Body of pancreas (tissue), 4 donors: ENCODE measurements at places on chromosomes 6 and 20. TPM values are rescaled to one million over a fixed set of nuclear protein-coding genes. Genes with fewer than 3 reads are reported as not detected.
A peak's percentile ranks its signal among the peaks of the same experiment; 100 is the strongest.

Gene HLA-DQB2
- total RNA-seq = not detected

Gene SLC35D3
- total RNA-seq = not detected

Gene PNPLA1
- not detected for total RNA-seq

Gene OR2J3
- not detected for total RNA-seq

Gene OARD1
- total RNA-seq = 15.0 TPM

Gene CST7
- total RNA-seq = 4.0 TPM

Gene OGFRL1
- 8.6 TPM for total RNA-seq

Gene GRM1
- not detected for total RNA-seq

Gene DPPA5
- not detected for total RNA-seq

Gene NOX3
- not detected for total RNA-seq

Gene POU5F1
- total RNA-seq = 4.9 TPM

Gene NOL4L
- 15.0 TPM for total RNA-seq

Gene GSTA2
- 76.1 TPM for total RNA-seq

Gene ZBTB46
- total RNA-seq = 5.4 TPM

Gene CRIP3
- total RNA-seq = not detected

Gene SYTL3
- 1.3 TPM for total RNA-seq

Gene TENT5A
- 8.2 TPM for total RNA-seq

Gene E2F1
- 0.66 TPM for total RNA-seq

Gene NNAT
- not detected for total RNA-seq

Gene SRSF12
- total RNA-seq = 0.52 TPM

Gene GPX5
- total RNA-seq = not detected

Gene RHAG
- total RNA-seq = not detected

Gene ZBTB12
- total RNA-seq = 2.1 TPM

Gene KIF6
- not detected for total RNA-seq

Gene COL9A3
- total RNA-seq = 25.2 TPM

GRCh38 chr6:16228709-16229665, 9.4 kb upstream of the GMPR start:
- H3K27me3 ChIP-seq = no peaks in the 10 kb centered on the region
- no peak overlapping the region for H3K4me3 ChIP-seq
- no peaks in the 10 kb centered on the region for H3K36me3 ChIP-seq
- H3K27ac ChIP-seq = no peak overlapping the region
- no peak for DNase-seq

DNA sequence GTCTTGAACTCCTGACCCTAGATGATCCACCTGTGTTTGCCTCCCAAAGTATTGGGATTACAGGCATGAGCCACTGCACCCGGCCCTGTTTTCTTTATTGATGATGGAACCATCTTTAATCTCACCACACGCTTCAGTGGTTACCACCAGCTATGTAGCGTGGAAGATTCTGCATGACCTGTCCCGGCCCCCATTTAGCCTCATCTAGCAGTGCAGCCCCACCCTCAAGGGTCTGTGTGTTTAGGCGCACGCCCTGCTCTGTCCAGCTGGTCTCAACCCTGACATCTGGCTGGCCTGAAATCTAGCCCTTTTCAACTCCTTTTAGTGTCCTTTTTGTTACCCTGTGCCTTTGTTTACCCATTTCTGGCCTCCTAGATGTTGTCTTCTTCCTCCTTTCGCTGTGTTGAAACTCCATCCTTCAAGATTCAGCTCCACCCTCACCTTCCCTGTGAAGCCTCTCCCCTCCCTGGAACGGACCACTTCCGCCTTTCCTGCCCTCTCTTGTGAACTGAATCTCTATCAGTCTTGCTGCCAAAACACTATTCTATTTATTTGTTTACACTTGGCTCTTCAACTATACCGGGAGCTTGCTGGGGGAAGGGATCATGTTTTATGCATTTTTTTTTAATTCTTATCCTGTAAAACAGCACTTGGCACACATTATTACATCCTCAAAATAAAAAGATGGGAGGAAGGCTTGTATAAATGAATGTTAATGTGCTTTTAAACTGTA, 101.0 kb upstream of the MTHFD1L start:
- H3K27me3 ChIP-seq = no peaks in the 10 kb centered on the region
- H3K36me3 ChIP-seq = no peaks in the 10 kb centered on the region
- H3K4me3 ChIP-seq = no peak overlapping the region
- no peak for DNase-seq

GRCh38 chr6:108733706-108734265, 114.4 kb upstream of the ARMC2 start:
- no peaks in the 10 kb centered on the region for H3K27me3 ChIP-seq
- no peaks in the 10 kb centered on the region for H3K36me3 ChIP-seq
- no peak for DNase-seq
- no peak overlapping the region for H3K4me3 ChIP-seq
- no peak overlapping the region for H3K27ac ChIP-seq

- no peak overlapping the region for H3K4me3 ChIP-seq
- H3K4me1 ChIP-seq = peaks cover 37% of the 10 kb centered on the region
- DNase-seq = no peak
- H3K27me3 ChIP-seq = no peaks in the 10 kb centered on the region
Observed at GRCh38 chr20:50136822-50137599, 16.5 kb downstream of the PEDS1 start.

- no peaks in the 10 kb centered on the region for H3K36me3 ChIP-seq
- H3K4me3 ChIP-seq = no peak overlapping the region
- peaks cover 5% of the 10 kb centered on the region for H3K4me1 ChIP-seq
- no peak overlapping the region for H3K27ac ChIP-seq
Observed at GRCh38 chr6:33692078-33692759, 19.3 kb downstream of the UQCC2 start.

- H3K27me3 ChIP-seq = no peaks in the 10 kb centered on the region
- no peak overlapping the region for H3K4me3 ChIP-seq
- H3K27ac ChIP-seq = no peak overlapping the region
- H3K4me1 ChIP-seq = peaks cover 6% of the 10 kb centered on the region
Observed at GRCh38 chr6:112237066-112237465, 17.3 kb downstream of the LAMA4 start.

- no peak overlapping the region for H3K27ac ChIP-seq
- DNase-seq = no peak
- no peaks in the 10 kb centered on the region for H3K4me1 ChIP-seq
- H3K36me3 ChIP-seq = no peaks in the 10 kb centered on the region
- no peak overlapping the region for H3K4me3 ChIP-seq
- H3K27me3 ChIP-seq = no peaks in the 10 kb centered on the region
Observed at GRCh38 chr6:148790817-148791216, 44.0 kb downstream of the UST start.

- H3K4me1 ChIP-seq = no peaks in the 10 kb centered on the region
- no peak for DNase-seq
- no peak overlapping the region for H3K4me3 ChIP-seq
- no peaks in the 10 kb centered on the region for H3K27me3 ChIP-seq
- H3K27ac ChIP-seq = no peak overlapping the region
Observed at GRCh38 chr6:154353626-154354025, 3.0 kb downstream of the IPCEF1 start.

GRCh38 chr6:142378138-142378875, 76.5 kb downstream of the ADGRG6 start:
- DNase-seq = no peak
- peak overlapping the region; percentile 20 for H3K27ac ChIP-seq
- H3K27me3 ChIP-seq = no peaks in the 10 kb centered on the region
- H3K4me3 ChIP-seq = no peak overlapping the region
- H3K36me3 ChIP-seq = no peaks in the 10 kb centered on the region

DNA sequence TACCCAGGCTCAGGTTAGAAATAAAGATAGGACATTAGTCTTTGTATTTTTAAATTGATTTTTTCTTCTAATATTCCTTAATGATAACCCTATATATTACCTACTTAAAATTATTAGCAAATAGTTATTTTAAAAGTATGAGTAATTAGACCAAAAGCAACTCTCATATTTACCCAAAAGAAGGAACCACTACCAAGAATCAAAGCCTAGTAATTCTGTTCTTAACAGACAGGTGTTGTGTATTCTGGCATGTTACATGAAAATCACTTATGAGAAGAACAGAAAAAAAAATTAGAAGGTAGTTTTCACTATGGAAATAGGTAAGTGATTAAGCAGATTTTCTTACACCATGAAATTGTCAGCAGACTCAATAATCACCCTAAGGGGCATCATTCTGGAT, 105.1 kb downstream of the ATG5 start:
- H3K36me3 ChIP-seq = no peaks in the 10 kb centered on the region
- H3K4me3 ChIP-seq = no peak overlapping the region
- H3K4me1 ChIP-seq = peaks cover 6% of the 10 kb centered on the region
- H3K27me3 ChIP-seq = no peaks in the 10 kb centered on the region
- no peak overlapping the region for H3K27ac ChIP-seq

- no peaks in the 10 kb centered on the region for H3K36me3 ChIP-seq
- no peaks in the 10 kb centered on the region for H3K4me1 ChIP-seq
- H3K4me3 ChIP-seq = no peak overlapping the region
- no peak overlapping the region for H3K27ac ChIP-seq
Observed at GRCh38 chr20:1034415-1034789, 32.3 kb upstream of the RSPO4 start.

- no peak overlapping the region for H3K4me3 ChIP-seq
- DNase-seq = no peak
- no peaks in the 10 kb centered on the region for H3K4me1 ChIP-seq
- no peak overlapping the region for H3K27ac ChIP-seq
Observed at GRCh38 chr6:12944001-12944400, 227.4 kb downstream of the PHACTR1 start.

GRCh38 chr6:21665110-21665391, 71.5 kb downstream of the SOX4 start:
- no peak overlapping the region for H3K27ac ChIP-seq
- H3K36me3 ChIP-seq = no peaks in the 10 kb centered on the region
- no peak for DNase-seq
- H3K4me1 ChIP-seq = peaks cover 31% of the 10 kb centered on the region

GRCh38 chr6:89050697-89051096, 29.9 kb upstream of the PNRC1 start:
- H3K36me3 ChIP-seq = no peaks in the 10 kb centered on the region
- H3K4me3 ChIP-seq = no peak overlapping the region
- peaks cover 20% of the 10 kb centered on the region for H3K4me1 ChIP-seq
- peak; percentile 46 for DNase-seq
- no peaks in the 10 kb centered on the region for H3K27me3 ChIP-seq

DNA sequence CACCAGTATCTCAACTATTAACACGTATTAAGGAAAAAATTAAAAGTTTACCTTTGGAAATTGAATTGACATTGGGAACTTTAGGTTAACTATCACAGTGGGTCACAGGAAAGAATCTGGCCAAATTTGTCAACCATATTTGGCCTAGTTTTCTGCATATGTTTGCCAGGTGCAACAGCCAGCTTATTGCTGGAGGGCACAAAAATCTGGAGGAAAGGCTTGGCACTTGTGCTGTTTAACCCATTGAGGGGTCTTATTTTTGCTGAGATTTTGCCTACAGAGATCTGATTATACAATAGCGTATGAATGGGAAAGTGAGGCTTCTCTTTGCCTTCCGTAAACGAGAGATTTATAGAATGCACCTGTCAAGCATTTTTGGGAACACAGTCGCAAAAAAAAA, 190.4 kb downstream of the PRL start:
- no peaks in the 10 kb centered on the region for H3K27me3 ChIP-seq
- no peak for DNase-seq
- H3K36me3 ChIP-seq = no peaks in the 10 kb centered on the region
- no peaks in the 10 kb centered on the region for H3K4me1 ChIP-seq

GRCh38 chr20:35638751-35639150, 23.1 kb downstream of the SPAG4 start:
- DNase-seq = no peak
- H3K4me1 ChIP-seq = peaks cover 10% of the 10 kb centered on the region
- H3K36me3 ChIP-seq = no peaks in the 10 kb centered on the region
- H3K27ac ChIP-seq = no peak overlapping the region
- H3K27me3 ChIP-seq = no peaks in the 10 kb centered on the region

- H3K27me3 ChIP-seq = no peaks in the 10 kb centered on the region
- no peaks in the 10 kb centered on the region for H3K36me3 ChIP-seq
- H3K27ac ChIP-seq = no peak overlapping the region
- no peak overlapping the region for H3K4me3 ChIP-seq
Observed at GRCh38 chr20:41586772-41587171, 31.4 kb downstream of the CHD6 start.

- H3K27ac ChIP-seq = no peak overlapping the region
- no peaks in the 10 kb centered on the region for H3K27me3 ChIP-seq
- peaks cover 29% of the 10 kb centered on the region for H3K36me3 ChIP-seq
- DNase-seq = no peak
Observed at GRCh38 chr20:63281742-63282665, 9.4 kb downstream of the ARFGAP1 start.

DNA sequence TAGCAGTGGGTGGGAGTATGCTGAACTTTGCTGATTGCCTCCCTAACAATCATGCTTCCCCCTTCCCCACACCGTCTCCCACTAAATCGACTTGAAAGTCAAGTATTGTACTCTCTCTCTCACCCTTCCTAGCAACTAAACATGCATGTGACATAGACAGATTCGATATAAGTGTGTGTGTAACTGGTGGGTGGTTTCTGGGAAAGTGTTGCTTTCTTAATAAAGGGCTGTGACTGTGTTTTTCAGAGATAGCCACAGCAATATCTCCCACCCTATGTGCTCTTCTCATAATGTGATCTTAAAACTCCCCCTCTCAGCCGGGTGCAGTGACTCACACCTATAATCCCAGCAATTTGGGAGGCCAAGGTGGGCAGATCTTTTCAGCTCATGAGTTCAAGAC, 49.3 kb upstream of the E2F3 start:
- H3K27me3 ChIP-seq = no peaks in the 10 kb centered on the region
- H3K4me1 ChIP-seq = no peaks in the 10 kb centered on the region
- no peak overlapping the region for H3K27ac ChIP-seq
- H3K36me3 ChIP-seq = no peaks in the 10 kb centered on the region
- no peak overlapping the region for H3K4me3 ChIP-seq

DNA sequence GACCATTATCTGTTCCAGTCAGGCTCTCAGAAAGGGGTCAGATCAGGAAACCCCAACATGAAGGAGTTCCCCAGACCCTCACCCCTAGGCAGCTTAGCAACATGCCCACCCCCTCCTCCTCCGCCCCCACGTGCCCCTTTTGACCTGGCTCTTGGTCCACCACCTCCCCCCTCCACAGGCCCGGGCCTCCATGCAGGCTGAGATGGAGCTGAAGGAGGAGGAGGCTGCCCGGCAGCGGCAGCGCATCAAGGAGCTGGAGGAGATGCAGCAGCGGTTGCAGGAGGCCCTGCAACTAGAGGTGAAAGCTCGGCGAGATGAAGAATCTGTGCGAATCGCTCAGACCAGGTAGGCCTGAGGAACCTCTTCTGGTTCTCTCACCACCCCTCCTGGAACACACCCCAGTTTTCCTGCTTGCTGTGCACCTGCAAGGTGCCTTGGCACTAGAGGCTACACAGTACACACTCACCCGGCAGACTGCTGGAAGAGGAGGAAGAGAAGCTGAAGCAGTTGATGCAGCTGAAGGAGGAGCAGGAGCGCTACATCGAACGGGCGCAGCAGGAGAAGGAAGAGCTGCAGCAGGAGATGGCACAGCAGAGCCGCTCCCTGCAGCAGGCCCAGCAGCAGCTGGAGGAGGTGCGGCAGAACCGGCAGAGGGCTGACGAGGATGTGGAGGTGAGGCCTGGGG, 21.9 kb downstream of the DEF6 start:
- DNase-seq = no peak
- H3K27me3 ChIP-seq = no peaks in the 10 kb centered on the region
- peaks cover 12% of the 10 kb centered on the region for H3K4me1 ChIP-seq
- no peaks in the 10 kb centered on the region for H3K36me3 ChIP-seq
- no peak overlapping the region for H3K4me3 ChIP-seq

- H3K4me1 ChIP-seq = no peaks in the 10 kb centered on the region
- no peak overlapping the region for H3K27ac ChIP-seq
- no peaks in the 10 kb centered on the region for H3K36me3 ChIP-seq
- no peaks in the 10 kb centered on the region for H3K27me3 ChIP-seq
- peak; percentile 66 for DNase-seq
Observed at GRCh38 chr6:72580281-72580940, 41.5 kb upstream of the KCNQ5 start.

GRCh38 chr6:17542243-17542642, 57.9 kb upstream of the FAM8A1 start:
- DNase-seq = no peak
- no peak overlapping the region for H3K4me3 ChIP-seq
